Nucleus accumbens (tissue), 56 donors: ENCODE measurements at places on chromosomes 7 and 10.

DNA sequence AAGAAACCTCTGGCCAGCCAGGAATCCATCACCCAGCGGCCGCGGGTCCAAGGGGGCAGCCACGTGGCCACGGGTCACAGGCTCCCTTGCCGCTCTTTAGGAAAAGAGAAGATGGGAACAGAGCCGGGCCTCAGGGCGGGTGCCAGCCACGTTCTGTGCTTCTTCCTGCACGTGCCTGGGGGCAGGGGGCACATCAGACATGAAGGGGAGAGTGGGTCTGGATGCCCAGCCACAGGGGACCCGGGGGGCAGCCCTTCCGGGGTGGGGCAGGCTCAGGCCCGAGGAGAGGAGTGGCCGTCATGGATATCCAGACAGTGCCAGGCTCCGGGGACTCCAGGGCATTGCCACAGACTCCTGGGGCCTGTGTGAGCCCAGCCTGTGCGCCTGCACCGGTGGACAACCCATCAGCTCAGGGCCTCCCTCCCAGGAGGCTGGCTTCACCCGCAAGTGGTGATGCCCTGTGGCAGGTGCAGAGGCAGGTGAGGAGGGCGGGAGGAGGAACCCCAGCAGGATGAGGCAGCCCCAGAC, 31.0 kb upstream of the ADGRA1 start:
- DNase-seq: no peak

GRCh38 chr7:130554481-130554880, 62.6 kb downstream of the MEST start:
- no peak for DNase-seq

DNA sequence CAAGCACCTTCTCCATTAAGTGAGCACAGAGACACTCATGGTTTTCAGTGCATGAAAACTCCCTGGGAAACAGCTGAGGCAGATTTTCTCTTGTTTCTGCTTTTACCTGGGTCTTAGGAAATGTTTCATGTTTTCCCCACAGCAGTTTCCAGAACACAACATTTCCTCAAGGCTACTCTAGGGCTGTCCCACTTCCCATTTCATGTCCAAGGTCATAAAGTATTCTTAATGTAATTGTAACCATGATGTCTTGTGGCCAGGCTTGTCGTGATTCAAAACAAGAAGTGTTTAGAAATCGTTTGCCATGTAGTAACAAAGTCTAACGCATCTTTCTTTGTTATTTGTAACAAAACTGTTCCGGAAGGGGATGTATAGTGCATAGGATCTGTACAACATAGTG, 83.8 kb upstream of the NRP1 start:
- DNase-seq: no peak

GRCh38 chr10:44206127-44206818, 178.6 kb downstream of the CXCL12 start:
- no peak for DNase-seq

DNA sequence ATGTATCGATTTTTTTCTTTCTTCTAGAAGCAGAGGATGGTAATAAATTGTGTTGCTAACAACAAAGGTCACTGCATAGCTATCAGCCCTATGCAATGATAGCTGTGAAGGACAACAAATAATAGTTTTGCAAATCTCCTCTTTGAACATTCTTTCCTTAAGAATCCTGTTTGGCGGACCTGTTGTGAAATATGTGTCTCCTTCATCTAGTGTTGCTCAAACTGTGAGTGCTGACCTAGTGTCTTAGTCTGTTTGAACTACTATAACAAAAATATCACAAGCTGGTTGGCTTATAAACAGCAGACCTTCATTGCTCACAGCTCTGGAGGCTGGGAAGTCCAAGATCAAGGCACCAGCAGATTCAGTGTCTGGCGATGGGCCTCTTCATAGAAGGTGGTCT, 53.7 kb downstream of the CAV1 start:
- DNase-seq: no peak

GRCh38 chr10:123798856-123799255, 92.8 kb downstream of the CPXM2 start:
- DNase-seq: no peak

- no peak for DNase-seq
These were observed 21.9 kb downstream of the EIF3B start for GRCh38 chr7:2376351-2377154.

- DNase-seq: no peak
These were observed 14.2 kb downstream of the DUSP5 start for GRCh38 chr10:110511734-110512449.
